ENCODE measurements at places on chromosomes 6 and 20.
A peak's percentile ranks its signal among the peaks of the same experiment; 100 is the strongest.

GRCh38 chr20:47318586-47319516 lies 37.6 kb downstream of the ZMYND8 start:
- peak; percentile 32 for DNase-seq

- no peak for DNase-seq
Measured at GRCh38 chr6:44833248-44833647, 445.7 kb downstream of the CDC5L start.

DNA sequence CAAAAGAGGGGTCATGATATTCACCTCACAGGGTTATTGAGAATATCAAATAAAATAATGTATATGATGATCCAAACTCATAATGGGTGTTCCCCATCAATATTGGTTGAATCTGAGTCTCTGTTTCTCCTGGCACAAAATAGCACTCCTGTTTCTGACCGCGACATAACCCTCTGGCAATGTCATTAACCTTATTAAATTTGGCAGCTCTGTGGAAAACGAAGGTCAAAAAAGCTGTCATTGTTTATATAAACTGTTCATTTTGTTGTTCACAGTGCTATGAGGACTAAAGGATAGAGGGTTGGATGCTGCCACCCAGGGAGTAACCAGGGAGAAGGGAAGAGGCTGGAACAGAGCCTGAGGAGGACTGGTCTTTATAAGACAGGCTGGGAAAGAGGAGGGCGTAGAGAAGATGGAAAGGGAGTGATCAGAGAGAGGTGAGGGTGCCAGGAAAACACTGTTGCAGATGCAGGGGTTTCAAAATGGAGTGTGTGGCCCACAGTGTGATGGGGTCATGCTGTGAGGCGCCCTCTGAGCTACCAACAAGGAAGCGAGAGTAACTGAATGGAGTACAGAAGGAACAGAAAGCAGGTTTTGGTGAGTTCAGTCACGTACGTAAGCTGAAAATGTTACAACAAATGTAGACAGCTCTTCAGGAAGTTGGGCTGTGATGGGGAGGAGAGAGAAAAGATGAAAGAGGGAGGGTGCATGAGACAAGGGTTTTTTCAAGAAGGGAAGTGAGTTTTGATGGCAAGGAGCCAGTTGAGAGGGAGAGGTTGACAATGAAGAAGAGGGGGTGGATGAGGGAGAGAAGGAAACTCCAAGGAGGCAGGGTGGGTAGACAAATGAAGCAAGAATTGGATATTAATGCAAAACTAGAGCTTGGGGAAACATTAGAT lies 251.6 kb upstream of the TAB2 start:
- DNase-seq: peak; percentile 43

DNA sequence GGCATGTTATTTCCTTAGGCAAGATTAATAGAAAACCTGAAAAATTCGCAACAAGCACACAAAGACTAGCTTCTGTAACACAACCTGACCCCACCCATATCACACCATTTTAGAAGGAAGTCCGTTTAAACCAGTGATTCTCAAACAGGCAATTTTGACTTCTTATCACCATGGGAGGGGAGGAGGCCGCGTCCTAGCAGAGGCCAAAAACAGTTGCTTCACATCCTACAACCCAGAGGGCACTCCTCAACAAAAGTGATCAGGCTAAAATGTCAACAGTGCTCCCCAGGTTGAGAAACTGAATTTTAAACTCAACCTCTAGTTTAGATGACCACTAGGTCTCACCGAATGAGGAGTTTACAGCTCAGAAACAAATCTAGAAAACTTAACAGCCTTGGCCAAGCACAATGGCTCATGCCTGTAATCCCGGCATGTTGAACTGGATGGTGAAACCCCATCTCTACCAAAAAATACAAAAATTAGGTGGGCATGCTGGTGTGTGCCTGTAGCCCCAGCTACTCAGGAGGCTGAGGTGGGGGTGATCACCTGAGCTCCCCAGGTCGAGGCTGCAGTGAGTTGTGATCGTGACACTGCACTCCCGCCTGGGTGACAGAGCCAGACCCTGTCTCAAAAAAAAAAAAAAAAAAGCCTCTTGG lies 3.4 kb downstream of the SNX5 start:
- DNase-seq: no peak

- DNase-seq: no peak
Measured at GRCh38 chr6:40719671-40720374, 132.7 kb upstream of the LRFN2 start.

DNA sequence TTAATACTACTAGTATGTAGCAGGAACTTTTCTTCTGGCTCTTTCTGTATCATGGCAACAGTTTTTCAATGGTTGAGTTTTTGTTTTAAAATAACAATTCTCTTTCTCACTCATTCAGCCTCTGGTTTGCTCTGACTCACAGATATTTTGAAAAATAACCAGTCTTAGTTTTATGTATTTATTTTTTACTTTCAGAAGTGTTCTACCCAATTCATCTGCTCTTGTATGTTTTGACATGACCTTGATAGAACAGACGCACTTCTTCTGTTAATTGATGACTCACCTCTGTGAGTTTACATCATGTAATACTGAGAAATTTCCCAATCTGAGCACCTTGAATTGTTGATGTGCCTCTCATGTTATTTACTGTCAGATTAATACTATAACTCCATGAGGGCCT lies 178.9 kb downstream of the SASH1 start:
- DNase-seq: no peak

DNA sequence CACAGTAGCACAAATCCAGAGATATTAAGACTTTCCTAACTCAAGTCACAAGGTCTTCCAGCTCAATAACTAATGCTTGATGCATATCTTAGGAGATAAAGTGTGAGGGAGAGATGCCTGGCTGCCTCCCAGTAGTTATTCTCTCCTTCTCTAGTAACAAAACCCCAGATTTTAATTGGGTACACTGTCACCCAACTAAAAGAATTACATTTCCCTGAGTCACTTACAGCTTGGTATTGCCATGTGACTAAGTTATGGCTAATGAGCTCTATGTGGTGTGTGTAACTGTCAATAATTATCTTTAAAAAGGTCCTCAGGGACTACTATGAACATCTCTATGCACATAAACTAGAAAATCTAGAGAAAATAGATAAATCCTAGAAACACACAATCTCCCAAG lies 32.0 kb downstream of the KIF6 start:
- no peak for DNase-seq

GRCh38 chr20:47456952-47457724 lies 44.5 kb upstream of the NCOA3 start:
- DNase-seq: no peak

DNA sequence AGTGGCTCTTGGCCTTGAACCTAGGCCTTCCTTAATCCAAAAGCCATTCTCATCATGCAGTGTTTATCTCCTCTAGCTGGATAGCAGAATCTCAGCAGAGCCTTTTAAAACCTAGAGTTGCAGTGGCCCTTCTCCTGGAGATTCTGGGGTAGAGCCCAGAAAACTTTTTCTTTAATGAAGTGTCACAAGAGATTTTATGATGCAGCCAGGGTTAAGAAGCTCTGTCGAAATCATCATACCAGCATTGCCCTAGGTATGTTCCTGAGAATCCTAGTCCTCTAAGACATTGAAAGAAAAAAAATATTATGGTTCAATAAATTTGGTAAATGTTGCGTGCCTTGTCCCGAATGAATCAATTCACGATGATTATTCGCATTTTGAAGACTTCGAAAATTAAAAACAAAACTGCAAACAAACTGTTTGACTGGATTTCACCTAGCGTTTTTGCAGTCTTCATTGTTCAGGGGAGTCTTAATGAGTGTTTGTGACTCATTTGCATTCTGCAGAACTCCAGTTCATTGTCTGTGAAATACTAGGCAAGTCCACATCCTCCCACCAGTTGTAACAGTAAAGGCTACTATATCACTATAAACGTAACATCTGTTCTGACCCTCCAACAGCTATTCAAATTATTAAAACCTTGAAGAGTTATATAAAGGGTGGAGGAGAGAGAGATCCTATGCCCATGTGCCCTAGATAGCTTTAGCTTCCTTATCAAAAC lies 198.6 kb downstream of the UST start:
- no peak for DNase-seq

DNA sequence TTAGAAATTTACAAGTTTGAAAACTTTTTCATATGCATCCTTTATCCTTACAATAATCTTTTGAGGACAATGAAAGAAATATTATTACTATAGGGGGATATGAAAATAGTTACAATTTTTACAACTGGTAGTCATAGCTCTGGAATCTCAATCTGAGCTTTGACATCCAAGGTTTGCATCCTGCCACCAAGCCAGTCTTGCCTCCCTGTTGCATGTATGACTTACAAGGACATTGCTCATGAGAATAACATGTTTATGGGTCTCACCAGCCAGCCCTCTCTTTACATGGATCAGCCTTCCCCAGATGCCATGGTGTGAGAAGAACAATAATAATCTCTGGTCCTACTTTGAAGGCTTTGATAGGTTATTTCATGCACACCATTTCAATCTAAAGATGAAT lies 67.5 kb downstream of the THEMIS start:
- DNase-seq: no peak

- DNase-seq: no peak
Measured at GRCh38 chr6:14440940-14441781, 323.6 kb downstream of the CD83 start.

- DNase-seq: no peak
Measured at GRCh38 chr6:7532232-7532631, 9.2 kb upstream of the DSP start.

- DNase-seq: no peak
Measured at GRCh38 chr6:11974089-11974488, 38.0 kb upstream of the HIVEP1 start.

DNA sequence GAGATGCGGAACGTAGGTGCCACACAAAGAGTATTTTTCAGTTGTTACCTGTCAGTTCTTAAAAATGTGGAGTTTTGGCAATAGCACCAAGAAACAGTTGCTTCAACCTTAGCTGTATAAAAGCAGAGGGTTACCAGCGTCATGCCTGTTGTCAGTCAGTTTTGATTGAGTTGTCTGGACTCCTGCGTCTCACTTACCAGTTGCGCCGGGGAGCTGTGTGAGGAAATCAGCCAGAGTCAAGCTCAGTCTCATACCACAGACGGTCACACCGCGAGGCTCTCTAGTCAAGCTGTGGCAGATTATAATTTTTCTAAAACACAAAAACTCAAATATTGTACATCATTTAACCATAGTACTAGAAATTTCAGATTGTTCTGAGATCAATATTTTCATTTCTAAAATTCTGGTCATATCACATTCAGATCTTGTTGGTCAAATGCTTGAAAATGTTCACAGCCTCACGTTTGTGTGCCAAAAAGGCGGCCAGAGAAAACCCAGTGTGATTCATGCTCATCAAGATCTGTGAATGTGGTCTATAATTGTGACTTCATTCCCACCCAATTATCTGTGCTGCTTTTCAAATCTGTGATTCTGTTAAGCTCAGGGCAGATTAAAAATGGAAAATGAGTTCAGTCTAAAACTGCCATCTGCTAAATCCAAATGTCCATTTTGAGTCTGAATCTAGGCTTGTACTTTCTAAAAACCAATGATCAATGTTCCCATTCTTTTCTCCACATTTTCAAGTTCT lies 37.5 kb downstream of the SASH1 start:
- DNase-seq: no peak

DNA sequence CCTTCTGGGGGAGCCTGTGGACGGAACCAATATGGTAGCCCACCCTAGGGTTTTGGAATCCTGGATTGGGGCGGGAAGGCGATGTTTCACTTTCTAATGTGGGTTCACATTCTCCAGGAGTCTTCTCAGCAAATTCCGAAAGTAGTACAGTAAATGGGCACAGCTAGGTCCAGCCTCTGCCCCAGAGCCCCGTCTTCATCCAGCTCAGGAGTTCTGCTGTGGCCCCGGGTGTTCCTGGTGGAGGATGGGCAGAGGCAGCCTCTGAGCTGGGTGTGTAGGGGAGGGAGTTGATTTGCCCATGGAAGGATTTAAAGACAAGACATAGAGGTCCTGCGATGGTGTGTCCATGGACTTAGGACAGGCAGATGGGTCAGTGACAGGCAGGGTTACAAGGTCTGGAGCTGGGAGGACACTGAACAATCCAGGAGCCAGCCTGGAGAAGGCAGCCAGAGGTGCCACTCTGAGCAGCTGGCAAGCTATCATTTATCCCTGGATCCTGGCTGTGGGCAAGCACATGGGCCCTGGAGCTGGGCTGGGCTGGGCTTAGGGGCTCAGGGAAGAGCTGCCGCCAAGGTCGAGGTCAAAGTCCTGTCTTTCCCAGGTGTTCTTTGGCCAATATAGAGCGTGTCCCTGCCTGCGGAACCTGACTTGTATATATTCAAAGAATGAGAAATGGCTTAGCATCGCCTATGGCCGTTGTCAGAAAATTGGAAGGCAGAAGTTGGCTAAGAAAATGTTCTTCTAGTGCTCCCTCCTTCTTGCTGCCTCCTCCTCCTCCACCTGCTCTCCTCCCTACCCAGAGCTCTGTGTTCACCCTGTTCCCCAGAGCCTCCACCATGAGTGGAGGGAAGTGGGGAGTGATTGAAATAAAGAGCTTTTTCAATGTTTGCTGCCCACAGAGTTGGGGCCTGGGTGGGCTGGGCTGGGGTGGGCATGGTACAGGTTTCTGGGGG lies 6.7 kb downstream of the CLPSL1 start:
- DNase-seq: no peak

DNA sequence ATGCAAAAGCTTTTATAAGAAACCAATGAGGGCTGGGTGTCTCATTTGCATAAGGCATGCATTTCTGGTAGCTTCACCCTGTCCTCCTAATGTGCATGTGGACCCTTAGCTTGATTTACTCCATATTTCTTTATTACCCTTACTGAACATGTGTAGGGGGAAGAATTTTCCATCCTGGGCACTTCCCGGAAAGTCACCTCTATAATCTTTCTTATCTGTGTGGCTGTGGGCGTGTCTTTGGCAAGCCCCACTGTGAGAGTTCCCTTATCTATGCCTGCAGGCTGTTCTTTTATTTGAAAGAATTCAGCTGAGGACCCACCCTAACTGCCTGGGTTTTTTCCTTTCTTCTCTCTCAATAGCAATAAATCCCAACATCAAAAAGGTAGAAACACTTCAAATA lies 627.8 kb downstream of the DOK5 start:
- DNase-seq: no peak

DNA sequence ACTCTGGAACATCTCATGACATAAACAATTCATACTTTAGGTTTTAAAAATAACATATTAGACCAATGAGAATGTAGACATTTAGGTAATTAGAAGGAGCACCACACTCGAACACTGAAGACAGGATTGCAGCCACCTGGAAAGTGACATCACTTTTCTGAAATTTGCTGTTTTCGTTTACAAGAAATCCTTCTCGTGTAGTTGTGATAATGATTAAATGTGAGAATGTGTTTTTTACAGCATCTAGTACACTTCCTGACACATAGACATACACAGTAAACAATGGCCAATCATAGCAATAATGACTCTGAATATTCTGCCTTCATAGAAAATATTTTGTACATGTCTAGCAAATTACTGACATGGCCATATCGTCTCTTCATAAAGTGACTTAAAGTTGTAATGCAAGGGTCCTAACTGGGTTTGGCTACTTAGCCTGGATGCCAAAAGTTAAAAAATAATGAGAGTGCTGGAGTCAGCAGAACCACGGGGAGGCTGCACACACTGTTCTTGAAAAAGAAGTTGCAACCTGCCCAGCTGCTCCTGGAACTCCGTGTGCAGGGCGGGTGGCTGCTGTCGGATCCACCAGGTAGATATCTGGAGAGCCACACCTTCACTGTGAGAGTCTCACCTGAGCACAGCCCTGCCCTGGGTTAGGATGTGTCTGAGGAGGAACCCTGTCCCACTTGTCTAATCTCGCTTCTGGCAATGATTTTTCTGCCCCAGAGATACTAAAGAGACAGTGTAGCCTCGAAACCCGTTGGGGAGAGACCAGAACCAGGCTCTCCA lies 212.9 kb downstream of the QKI start:
- no peak for DNase-seq

Data from stimulated activated CD8-positive, alpha-beta memory T cell treated with anti-CD3 and anti-CD28 coated beads, Interleukin-4, amount 100 ng/mL, for 48 hours (primary cell).